ENCODE measurements at places on chromosomes 13 and 19.

DNA sequence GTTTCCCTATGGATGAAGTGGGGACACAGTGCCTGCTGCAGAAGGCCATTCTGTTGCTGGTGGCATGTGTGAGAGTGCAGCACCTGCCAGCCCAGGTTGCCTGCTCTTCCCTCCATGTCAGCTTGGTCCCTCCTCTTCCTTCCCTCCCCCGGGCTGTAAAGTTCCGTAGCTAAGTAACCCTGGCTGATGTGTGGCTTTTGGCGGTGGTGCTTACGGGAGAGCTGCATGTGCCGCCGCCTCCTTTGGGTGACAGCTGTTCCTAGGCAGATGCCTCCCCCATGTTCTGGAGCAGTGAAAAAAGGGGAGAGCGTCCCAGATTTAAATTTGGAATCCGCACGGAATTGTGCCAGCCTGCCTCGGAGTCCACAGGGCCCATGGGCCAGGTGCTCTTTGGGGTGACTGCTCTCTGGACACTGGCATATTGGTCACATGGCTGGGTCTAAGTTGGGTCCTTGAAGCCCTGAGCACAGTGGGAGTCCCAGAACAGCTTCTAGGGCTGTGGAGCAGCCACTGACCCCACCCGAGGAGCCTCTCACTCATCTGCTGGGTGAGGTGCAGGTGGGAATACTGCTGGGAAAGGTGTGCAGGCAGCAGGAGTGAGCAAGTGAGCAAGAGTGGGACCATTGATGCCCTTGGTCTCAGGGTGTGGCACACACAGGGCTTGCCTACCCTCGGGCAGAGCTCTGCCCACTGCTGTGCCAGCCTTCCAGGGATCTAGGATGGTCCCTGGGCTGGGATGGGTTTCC lies 33.1 kb upstream of the ZNF536 start:
- DNase-seq = no peak

- DNase-seq = no peak
Observed at GRCh38 chr13:106744516-106744915, 176.6 kb upstream of the ARGLU1 start.

- peak; percentile 40 for DNase-seq
Observed at GRCh38 chr19:13764101-13764807, at the start of gene MRI1. Gene MRI1 (plus strand): TSS chr19:13764522. CDS start chr19:13764589, 67 bp downstream.

DNA sequence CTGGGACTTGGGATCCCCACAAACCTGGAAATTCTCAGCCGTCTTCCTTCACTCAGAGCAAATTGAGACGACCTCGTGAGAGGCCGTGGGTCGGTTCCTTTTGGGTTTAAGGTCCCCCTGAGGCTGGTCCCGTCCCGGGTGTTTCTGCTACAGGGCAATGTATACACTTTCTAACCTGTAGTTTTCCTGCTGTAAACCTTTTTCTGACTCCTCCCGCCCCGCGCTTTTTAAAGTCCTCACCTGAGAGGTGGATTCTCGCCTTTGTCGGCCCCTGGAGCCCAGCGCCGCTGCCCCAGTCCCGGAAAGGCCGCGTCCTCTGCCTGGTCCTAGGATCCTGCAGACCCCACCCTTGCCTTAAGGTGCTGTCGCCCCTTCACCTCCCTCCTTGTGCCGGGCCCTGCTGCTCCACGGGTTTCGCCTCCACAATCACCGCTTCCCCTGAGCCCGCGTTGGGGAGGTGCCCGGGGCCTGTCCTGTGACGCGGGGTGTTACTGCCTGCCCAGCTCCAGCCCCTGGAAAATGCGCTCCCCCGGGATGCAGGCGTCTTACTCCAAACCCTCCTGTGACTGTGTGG lies 391 bp downstream of the ZNF761 start:
- DNase-seq = no peak

- DNase-seq = no peak
Observed at GRCh38 chr19:51607077-51607476, 23.1 kb downstream of the SIGLEC5 start.

DNA sequence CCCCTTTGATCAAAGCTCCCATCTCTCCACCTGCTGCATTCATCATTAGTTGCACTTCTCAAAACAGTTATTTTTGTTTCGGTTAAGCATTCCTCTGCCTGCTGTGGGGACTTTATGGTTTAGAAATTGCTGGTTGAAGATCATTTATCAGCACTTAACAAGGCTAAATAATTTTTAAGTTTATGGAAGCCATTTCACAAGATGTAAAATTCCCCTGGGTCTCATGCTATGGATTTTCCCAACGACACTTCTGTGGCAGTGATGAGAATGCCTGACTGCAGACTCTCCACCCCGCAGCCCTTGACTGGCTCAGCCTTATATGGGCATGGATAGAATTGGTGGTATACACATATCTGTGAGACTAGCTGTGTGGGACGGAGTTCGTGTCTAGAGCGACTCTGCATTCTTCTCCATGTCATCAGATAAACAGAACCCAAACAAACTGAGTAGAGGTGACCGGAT lies 52.8 kb downstream of the COL4A2 start:
- DNase-seq = no peak

DNA sequence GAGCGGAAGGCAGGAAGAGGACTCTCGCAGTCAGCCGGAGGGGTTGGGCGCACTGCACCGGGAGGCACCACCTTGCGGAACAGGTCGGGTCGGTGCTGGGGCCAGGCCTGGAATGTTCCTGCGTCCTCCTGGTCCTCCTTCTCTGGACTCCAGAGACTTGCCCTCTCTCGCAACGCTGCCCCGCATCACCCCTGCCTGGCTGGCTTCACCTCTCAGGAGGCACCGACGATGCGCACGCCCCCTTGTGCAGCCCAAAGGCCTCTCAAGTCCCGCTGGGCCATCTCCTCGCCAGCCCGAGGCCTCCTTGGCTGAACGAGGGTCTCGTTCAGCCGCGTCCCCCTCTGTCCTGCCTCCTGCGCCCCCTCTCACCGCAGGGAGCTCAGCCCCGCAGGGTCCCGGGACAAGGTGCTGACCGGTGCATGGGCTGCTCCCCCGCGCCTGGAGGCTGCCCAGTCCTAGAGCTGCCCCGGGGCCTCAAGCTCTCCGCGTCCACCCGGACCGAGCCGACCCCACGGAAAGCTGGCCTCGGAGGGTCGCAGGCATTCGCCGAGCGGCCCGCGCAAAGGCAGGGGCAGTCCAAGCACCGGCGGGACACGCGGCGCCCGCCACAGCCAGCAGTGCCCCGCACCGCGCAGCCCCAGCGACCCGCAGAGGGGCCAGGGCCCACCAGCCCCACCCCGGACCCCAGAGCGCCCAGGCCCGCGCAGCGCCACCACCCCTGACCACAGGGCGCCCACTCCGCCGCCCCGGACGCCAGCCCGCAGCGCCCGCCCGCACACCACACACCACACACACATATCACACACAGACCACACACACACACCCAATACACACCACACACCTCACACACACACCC lies 133.8 kb downstream of the CRYL1 start:
- no peak for DNase-seq

- DNase-seq = no peak
Observed at GRCh38 chr13:32309312-32310133, 5.6 kb downstream of the ZAR1L start.

GRCh38 chr13:20514866-20515265 lies 10.8 kb downstream of the CRYL1 start:
- no peak for DNase-seq

GRCh38 chr13:109384491-109385241 lies 401.7 kb downstream of the IRS2 start:
- no peak for DNase-seq

- DNase-seq = no peak
Observed at GRCh38 chr19:495402-496111, 729 bp upstream of the MADCAM1 start.

DNA sequence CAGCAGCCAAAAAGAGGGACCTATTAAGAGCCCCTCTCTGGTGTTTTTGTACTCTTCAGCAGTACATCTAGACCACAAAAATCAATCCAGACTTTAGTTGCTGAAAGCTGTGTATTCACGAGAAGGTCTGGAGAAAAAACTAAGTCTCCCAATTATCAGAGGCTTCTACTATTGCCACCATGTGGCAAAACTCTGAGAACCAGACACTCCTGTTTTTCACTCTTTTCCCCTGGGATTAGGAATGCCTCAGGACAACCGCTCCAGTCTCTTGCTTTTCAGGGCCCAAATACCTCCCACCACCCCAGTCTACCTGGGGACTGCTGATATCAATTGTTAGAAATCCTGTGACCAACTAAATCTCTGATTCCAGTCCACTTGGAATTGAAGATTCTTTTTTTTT lies 30.1 kb upstream of the OBI1 start:
- DNase-seq = no peak

DNA sequence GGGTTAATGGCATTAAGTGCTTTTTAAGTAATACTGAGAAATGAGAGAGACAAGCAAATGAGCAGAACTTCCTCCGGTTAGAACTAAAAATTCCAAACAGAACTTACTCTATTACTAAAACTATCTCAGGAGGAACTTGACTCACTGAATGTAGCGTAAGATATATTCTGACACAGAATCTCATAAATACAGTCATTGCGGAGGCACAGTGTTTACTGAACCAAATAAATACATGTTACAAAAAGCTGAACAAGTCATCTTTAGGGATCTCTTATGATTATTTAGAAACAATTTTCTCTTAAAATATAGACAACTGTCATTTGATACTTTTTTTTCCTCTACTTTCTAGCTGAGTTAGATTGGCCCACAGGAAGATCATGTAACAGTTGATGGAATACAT lies 283.1 kb downstream of the KLF12 start:
- no peak for DNase-seq

GRCh38 chr13:111877906-111878305 lies 189.0 kb upstream of the SOX1 start:
- DNase-seq = no peak

GRCh38 chr19:29616541-29616940 lies 10.5 kb downstream of the POP4 start:
- DNase-seq = no peak

DNA sequence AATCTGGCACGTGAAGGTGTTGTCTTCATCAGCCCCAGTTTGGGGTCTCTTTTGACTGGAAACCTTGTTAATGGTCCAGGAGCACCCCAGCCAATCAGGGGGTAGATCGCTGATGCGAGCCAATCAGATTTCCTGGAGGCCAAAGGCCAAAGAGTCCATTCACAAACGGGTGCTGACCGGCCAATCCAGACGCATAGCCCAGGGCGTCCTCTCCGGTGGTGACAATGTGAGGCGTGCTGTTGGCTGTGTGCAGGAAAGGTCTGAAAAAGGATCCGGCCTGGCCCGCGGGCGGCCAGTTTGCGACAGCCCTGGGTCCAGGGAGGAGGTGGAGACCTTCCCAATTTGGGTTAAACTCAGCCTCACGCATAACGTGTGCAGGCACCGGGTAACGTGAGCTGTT lies 3.1 kb downstream of the MAST3 start:
- DNase-seq = peak; percentile 21

DNA sequence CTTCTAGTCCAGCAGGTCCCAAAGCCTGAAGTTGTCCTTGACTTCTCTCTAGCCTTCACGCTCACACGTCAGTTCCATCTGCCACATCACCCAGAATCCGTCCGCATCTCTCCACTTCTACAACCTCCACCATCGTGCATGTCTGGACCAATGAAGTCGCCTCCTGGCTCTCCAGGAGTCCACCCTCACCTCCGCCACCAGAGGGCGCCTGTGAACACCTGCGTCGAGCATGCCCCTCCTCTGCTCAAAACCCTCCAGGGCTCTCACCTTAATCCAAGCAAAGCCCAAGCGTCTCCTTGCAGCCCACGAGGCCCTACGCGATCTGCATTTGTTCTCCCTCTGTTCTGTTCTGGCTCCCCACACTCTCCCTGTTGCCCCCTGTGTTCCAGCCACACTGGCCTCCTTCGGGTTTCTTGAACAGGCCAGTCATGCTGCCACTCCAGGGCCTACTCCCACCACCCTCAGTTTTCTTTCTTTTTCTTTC lies 3.7 kb downstream of the USHBP1 start:
- DNase-seq = peak; percentile 82

- peak; percentile 34 for DNase-seq
Observed at GRCh38 chr13:80473695-80474094, 132.8 kb upstream of the SPRY2 start.

GRCh38 chr13:28322256-28322905 lies 172.5 kb downstream of the FLT1 start:
- DNase-seq = no peak

DNA sequence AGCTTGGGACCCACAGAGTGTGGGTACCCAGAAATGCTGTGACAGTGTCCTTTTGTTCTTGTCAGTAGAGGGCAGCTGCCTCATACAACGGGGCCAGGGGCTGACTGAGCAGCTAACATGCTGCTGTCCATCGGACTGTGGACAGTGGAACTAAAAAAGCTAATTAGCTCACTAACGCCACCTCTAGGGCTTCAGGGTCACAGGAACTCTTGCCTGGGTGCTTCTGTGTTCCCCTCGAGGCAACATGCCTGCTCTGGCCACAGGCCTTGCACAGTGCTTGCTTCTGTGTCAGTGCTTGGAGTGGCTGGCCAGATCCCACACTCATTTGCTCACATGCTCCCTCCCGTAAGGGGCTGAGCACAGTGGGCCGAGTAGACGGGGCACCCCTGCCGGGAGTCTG lies 377.0 kb downstream of the OLFM4 start:
- DNase-seq = no peak

GRCh38 chr19:28577666-28578065 lies 635.3 kb downstream of the UQCRFS1 start:
- no peak for DNase-seq

DNA sequence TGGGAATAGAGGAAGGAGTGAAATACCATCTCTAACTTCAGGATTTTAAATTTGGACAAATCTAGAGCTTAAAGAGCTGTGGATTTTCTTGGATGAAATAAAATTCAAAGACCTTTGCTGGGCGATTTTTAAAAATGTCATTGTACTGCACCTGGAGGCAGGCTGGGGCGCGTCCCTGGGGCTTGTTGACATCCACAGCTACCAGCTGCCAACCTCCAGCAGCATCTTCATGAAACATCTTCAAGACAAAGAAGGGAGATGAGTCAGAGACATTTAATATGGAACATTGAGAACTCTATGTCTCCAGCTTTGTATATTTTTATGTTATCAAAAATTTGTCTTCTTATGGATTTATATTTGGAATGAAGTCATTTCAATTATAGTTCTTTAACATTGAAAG lies 132.5 kb downstream of the NALCN start:
- peak; percentile 22 for DNase-seq

DNA sequence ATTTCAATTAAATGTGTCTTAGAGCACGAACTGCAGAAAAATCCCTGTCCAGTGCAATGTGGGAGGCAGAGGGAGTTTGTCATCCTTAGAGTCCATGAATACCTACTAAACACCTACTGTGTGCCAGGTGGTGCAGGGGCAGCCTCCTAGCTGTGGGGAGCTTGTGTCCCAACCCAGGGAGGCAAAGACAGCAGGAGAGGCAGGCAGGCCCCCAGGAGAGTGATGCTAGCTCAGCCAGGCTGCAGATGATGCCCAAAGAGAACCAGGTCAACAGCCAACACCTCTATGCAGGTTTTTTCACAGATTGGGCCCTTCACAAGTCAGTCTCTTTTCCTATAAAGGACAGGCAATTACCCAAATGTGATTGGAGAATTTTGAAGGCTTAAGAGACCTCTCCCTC lies 108.2 kb upstream of the UQCRFS1 start:
- DNase-seq = no peak
